Esophagus squamous epithelium (tissue), 5 donors: ENCODE measurements at places on chromosomes 11 and 22.

DNA sequence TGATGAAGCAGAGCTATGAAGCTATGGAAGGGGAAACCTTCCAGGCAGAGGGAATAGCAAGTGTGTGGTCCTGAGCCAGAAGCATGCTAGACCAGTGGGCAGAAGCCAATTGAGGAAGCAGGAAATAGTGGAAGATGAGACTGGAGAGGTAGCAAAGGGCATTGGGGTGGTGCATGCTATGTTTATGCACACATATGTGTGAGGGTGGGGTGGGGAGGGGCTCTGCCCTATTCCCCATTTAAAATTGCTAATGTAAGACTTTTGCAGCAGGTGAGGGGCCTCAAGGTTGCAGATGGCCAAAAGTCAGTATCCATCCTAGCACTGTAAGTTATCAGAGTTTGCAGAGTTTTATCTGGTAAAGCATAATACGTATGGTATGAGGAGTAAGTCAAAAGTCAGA lies 626.6 kb upstream of the KIRREL3 start:
- DNase-seq: no peak

GRCh38 chr11:128349650-128350299 lies 237.6 kb downstream of the ETS1 start:
- no peak for DNase-seq

DNA sequence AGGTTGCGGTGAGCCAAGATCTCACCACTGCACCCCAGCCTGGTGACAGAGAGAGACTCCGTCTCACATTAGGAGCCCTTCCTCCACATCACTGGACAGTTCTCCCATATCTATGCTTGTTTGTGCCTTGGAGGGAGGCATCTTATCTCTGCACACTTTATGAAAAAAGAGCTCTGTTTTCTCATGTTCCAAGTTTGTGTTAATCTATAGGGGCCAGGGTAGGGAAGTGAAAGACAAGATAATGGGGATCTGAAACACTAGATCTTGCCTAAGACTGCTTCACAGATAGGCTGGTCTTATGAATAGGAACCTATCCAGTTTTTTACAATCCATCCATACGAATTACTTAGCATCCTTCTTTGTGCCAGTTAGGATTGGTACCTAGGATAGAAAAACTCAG lies 17.1 kb downstream of the OR6Q1 start:
- no peak for DNase-seq

DNA sequence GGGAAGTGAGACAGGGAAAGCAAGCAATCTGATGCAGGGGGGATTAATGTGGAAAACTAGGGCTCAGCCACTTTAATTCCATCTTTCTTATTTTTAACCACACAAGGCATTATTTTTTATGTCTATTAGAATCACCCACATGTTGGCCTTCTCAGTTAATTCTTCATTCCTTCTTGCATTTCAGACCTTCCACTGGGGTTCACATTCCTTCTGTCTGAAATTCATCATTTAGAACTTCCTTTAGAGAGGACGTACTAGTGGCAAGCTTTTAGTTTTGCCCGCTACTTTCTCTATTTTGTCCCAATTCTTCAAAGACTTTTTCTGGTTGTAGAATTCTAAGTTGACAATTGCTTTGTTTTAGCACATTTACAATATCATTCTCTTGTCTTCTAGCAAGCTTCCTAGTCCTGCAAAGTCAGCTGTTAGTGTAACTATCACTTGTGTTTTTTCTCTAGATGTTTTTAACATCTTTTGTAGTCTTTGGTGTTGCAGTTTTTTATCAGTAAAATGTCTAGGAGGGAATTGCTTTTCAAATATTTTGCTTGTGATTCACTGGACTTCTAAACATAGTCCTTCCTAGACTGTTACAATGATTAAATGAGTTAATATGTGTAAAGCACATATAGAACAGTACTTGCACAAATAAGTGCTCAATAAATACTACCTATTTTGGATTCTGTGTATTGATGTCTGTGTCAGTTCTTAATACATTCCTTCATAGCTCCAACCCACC lies 5.5 kb upstream of the NNMT start:
- DNase-seq: no peak

DNA sequence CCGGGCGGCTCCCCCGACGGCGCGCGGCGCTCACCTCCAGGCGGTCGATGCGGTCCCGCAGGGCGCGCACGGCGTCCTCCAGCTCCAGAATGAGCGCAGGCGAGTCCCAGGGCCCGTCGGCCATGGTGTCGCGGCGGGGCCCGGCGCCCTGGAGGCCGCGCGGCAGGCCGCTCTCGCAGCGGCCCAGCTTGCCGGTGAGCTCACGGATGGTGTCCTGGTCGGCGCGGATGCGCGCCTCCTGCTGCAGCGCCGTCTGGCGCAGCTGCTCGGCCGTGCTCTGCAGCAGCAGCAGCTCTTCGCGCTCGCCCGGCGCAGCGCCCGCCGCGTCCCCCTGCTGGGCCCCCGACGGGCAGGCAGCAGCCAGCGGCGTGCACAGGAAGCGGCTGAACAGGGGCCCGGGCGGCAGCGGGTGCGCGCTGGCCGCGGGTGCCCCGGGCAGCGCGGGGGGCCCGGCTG lies 599 bp downstream of the NPTXR start:
- no peak for DNase-seq

GRCh38 chr22:33923660-33924246 lies 3.5 kb upstream of the LARGE1 start:
- DNase-seq: no peak

- DNase-seq: no peak
Measured at GRCh38 chr11:105100206-105100605, 39.4 kb downstream of the CARD18 start.

- no peak for DNase-seq
Measured at GRCh38 chr11:36164506-36165250, 124.5 kb downstream of the COMMD9 start.

- DNase-seq: no peak
Measured at GRCh38 chr11:129144256-129144655, 47.9 kb downstream of the ARHGAP32 start.

GRCh38 chr22:20803696-20804324 lies 29.9 kb downstream of the SERPIND1 start:
- DNase-seq: no peak

GRCh38 chr11:30546334-30546733 lies 39.8 kb downstream of the MPPED2 start:
- DNase-seq: no peak

DNA sequence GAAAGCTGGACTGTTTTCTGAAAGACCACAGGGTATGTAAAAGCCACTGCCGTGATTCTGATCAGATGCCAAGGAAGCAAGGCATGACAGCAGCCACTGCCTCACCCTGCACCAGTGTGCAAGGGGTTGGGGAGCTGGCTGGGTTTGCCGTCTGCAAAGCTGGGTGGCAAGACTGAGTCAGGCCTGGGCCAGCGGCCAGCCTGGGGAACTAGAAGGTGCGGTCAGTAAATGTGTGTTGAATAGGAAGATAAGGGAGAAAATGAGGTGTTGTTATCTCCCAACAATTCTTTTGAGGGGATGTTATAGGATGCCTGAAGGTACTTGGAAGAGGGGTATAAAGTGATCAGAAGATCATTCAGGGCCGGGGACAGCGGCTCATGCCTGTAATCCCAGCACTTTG lies 8.0 kb downstream of the VSTM5 start:
- no peak for DNase-seq

GRCh38 chr22:30603801-30604200 lies 3.2 kb upstream of the TCN2 start:
- no peak for DNase-seq

- no peak for DNase-seq
Measured at GRCh38 chr22:44700456-44700855, 1.5 kb upstream of the PRR5 start.

GRCh38 chr11:12499071-12499470 lies 121.7 kb downstream of the PARVA start:
- no peak for DNase-seq

GRCh38 chr11:32231909-32232493 lies 141.1 kb downstream of the RCN1 start:
- DNase-seq: no peak
